ENCODE measurements at places on chromosomes 1 and 21.

DNA sequence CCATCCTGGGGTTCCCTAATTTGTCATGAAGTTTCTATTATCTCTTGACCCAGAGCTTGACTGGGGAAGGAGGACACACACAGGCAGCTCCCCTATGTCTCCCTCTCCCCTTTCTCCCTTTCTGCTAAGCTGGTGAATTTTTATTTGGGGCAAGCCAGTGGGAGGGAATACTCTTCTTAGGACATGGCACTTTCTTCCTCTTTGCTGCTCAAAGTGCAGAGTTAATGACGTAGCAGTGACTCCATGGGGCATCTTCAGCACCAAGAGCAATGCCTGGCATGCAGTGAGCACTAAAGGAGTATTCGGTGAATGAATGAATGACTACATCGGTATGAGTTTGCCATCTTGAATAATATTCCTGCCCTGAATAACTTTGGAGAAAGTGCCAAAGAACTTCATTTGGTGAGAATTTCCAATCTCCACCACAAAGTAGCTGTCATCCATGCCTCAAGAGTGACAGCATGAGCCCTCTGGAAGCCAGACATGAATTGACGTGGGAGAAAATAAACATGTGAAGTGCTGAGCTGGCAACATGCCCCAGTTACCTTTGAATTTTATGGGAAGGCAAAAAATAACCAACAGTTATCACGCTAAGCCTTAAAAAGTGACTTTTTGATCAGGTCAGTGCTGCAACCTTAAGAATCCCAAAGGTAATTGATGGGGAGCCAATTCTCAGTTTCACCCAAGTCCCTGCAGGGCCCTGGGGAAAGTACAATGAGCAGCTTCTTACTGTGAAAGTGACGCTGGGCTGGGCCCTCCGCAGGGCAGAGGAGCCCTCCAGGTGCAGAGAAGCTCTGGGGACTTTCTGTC is 22.1 kb upstream of the ATF3 start:
- no peak for DNase-seq

GRCh38 chr1:232561381-232561780 is 68.6 kb downstream of the SIPA1L2 start:
- no peak for DNase-seq

GRCh38 chr1:62879962-62880361 is 96.0 kb downstream of the ATG4C start:
- no peak for DNase-seq

GRCh38 chr1:214678386-214678785 is 75.4 kb downstream of the CENPF start:
- DNase-seq, result no peak

DNA sequence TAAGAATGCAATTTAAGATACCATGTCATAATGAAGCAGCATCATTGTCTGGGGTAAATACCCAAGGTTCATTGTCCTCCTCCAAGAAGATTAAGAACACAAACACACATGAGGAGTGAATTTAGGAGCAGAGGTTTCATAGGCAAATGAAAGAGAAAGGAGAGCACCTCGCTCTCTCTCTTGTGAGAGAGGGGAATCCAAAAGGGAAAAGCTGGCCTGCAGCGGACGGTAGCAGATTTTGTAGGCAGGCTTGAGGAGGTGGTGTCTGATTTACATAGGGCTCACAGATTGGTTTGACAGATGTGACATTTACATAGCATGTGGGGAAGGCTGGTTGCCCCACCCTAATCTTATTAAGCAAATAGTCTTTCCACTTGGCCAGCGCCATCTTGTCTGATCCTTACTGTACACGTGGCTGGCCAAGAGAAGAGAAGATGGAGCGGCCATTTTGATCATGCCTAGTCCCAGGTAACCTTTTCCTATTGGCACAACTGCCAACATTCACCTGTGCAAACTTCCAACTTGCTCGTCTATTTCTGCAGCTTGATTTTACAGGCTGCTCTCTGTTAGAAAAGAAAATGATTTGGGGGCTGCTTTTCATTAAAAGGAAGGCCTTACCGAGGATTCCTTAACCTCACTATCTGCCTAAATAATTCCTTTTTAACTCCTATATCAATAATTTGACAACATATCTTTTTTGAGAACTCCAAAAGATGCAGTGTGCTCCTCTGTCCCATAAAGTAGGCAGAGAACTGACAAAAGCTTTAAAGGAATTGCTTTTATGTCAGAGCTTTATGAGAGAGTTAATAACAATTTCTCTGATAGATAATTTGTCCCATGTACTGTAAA is 16.0 kb upstream of the LRRC7 start:
- DNase-seq, result no peak

DNA sequence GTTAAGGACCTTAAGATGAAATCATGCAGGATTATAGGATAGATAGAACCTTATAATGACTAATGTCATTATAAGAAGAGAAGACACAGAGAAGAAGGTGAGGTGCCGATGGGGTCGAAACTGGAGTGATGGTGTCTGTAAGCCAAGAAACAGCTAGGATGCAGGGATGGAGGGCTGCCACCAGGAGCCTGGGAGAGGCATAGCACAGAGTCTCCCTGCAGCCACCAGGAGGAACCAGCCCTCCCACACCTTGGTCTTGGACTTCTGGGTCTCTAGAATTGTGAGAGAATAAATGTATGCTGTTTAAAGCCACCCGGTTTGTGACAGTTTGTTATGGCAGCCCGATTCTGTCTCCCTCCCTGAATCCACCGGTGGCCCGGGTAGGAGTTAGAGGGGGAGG is 337.2 kb upstream of the AJAP1 start:
- no peak for DNase-seq

GRCh38 chr1:244165021-244165420 is 113.9 kb downstream of the ZBTB18 start:
- no peak for DNase-seq

GRCh38 chr1:4106731-4107130 is 206.7 kb upstream of the C1orf174 start:
- no peak for DNase-seq

DNA sequence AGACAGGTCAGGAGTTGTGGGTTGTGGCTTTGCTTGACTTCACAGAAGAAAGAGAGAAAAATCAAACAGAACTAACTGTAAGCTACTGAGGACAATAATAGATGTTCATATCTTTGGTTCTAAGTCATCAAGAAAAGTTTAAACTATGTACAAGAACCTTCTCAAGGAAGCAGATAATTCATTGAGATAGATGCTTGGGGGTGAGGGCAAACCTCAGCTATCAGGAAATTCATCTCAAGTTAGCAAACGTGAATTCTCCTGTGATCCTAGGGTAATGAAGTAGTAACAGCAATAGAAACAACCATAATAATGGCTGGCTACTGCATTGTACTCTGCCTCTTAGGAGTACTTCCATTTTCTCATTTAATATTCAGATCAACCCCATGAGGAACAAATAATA is 506.2 kb downstream of the PLPP3 start:
- no peak for DNase-seq

DNA sequence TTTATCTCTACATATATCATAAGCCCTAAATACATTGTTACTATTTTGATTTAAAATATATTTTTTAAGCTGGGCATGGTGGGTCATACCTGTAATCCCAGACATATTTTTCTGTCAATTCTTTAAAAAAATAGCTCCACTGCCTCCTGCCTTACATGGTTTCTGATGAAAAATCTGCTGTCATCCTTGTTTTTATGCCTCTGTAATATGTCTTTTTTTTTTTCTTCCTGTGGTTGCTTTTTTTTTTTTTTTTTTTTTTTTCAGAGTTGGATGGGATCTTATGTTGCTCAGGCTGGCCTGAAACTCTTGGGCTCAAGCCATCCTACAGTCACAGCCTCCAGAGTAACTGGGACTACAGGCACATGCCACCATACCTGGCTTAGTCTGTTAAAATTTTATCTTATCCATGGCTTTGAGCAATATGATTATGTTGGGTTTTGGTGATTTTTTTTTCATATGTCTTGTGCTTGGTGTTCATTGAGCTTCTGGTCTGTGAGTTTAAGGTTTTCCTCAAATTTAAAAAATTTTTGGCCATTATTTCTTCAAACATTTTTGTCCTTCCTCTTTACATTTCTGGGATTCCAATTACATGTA is 12.4 kb upstream of the EDARADD start:
- no peak for DNase-seq

DNA sequence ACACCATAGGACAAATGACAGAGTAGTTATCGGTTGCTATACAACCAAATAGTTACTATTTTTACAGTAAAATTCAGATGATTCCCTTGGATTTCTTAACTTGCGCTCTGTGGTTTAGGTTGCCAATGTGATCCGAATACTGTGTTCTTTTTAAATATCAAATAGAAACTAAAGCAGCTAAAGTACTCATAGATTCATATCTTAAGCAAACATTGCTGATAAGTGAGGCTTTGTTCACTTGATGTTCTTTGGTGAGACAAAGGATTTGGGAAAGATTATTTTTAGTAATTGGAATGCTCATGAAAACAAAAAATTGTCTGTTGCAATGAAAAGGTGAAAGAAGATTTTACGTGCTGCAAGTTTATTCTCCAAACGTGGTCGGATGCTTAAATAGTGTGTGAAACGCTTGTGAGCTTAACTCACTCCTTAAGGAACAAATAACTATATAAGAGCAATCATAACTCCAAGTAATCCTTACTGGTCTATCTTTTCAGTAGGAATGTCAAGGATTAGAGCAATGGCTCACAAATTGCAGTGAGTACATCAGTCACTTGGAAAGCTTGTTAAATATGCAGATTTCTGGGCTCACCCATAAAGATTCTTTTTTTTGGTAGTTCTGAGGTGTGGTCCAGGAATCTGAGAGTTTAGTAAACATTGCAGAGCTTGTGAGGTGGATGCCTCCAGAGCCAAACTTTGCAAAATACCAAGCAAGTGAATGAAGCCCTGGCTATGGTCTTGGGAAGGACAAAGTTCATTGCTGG is 31.8 kb upstream of the PDC start:
- DNase-seq, result no peak

- DNase-seq, result no peak
Observed at GRCh38 chr1:15262706-15263105, 15.7 kb downstream of the FHAD1 start.

DNA sequence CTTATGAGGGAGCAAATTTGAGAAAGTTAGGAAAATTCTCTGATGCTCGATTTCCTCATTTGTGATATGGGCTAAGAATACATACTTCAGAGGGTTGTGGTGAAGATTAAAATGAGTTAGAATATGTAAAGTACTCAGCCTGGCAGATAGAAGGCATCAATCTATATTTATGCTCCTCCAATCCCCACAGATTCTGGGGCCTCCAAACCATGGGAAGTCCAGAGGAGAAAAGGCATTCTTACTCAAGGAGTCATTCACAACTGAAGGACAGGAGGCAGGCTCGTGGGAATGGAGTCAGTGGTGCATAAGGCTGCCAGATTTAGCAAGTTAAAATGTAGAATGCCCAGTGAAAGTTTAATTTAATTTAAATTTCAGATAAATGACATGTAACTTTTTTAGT is 330.0 kb upstream of the POU3F1 start:
- DNase-seq, result no peak

DNA sequence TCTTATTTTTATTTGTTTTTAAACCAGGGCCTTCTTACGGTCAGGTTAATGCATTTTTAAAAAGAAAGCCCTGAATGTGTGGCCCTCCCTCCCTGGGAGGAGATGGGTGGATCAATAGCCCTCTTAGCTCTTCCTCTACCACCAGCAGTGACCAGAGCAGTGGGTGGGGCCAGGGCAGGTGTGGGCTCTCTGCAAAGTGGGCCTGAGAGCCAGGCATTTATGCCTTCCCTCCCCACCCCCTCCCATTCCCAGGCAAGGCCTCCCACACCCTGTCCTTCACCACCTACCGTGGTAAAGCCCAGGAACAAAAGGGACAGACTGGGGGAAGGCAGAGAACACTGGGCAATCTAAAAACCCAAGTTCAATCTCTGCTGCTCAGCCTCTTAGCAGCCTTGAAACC is 63.9 kb downstream of the SSBP3 start:
- DNase-seq, result no peak

DNA sequence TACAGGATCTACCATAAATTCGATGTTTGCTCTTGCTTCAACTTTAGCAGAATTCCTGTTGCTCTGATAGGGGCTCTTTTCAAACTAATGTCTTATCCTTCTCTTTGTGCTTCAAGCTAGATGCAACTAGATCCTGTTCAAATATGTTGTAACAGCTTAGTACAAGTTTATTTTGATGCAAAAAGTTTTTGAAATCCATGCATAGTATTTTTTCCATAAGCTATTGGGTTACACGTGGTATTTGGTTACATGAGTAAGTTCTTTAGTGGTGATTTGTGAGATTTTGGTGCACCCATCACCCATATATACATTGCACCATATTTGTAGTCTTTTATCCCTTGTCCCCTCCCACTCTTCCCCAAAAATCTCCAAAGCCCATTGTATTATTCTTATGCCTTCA is 907.7 kb downstream of the LTN1 start:
- no peak for DNase-seq

GRCh38 chr1:205504311-205505075 is at the start of gene CDK18:
TSS of gene CDK18 (plus strand) at chr1:205504669. CDS start at chr1:205523168, 18,499 bp downstream.
- DNase-seq, result no peak

GRCh38 chr21:26389971-26390641 is 183.0 kb downstream of the CYYR1 start:
- DNase-seq, result no peak

- no peak for DNase-seq
Observed at GRCh38 chr1:175088525-175088951, 20.9 kb downstream of the TNN start.

- peak; percentile 39 for DNase-seq
Observed at GRCh38 chr1:17045634-17046333, 8.0 kb downstream of the SDHB start.

GRCh38 chr1:90724926-90725656 is 8.0 kb upstream of the BARHL2 start:
- no peak for DNase-seq
